Activated T-cell treated with anti-CD3 and anti-CD28 coated beads, Interleukin-2, amount 50 U/mL, for 72 hours (primary cell): ENCODE measurements at places on chromosomes 16 and 17.

DNA sequence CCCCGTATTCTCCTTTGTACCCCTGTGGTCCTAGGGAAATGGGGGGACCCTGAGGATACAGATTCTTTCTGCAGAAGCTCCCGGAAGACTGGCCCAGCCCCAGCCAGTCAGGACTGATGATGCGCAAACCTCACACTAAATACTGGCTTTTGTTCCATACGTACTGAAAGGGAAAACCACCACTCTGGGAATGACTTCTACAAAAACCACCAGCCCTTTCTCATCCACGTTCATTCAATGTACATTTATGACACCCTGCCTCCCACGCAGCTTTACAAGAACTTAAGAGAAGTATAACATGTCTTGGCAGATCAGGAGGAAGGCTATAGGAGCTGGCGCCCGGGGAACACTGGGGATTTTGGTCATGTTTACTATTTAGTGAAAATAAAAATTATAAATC is 70.6 kb downstream of the MARCHF10 start:
- H3K36me3 ChIP-seq: no peaks in the 10 kb centered on the region
- H3K4me1 ChIP-seq: peaks cover 19% of the 10 kb centered on the region
- H3K27ac ChIP-seq: no peak overlapping the region
- peaks cover 54% of the 10 kb centered on the region for H3K27me3 ChIP-seq
- no peak overlapping the region for H3K4me3 ChIP-seq

GRCh38 chr16:87037012-87037411 is 280.2 kb downstream of the C16orf95 start:
- H3K27me3 ChIP-seq: no peaks in the 10 kb centered on the region
- no peaks in the 10 kb centered on the region for H3K36me3 ChIP-seq
- no peak overlapping the region for H3K27ac ChIP-seq
- H3K4me1 ChIP-seq: no peaks in the 10 kb centered on the region

DNA sequence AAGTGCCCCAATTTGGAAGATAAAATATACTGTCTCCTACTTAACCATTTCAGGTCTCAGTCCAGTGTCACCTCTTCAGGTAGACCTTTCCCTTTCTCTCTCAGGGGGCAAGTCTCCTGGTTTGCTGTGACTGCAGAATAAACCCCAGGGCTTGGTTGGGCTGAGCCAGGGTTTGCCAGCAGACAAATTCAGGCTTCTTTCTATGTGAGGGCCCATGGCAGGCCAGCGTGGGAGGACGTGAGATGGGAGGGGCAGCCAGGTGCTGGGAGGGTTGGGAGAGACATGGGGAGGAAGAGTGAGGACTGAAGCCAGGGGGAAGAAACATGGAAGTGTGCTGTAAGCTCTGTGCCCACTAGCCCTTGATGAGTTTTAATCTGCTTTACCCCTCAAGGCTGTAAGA is 163.2 kb downstream of the SPECC1 start:
- no peak overlapping the region for H3K4me3 ChIP-seq
- H3K27ac ChIP-seq: no peak overlapping the region
- no peak for DNase-seq
- H3K36me3 ChIP-seq: no peaks in the 10 kb centered on the region
- no peaks in the 10 kb centered on the region for H3K27me3 ChIP-seq
- no peaks in the 10 kb centered on the region for H3K4me1 ChIP-seq

DNA sequence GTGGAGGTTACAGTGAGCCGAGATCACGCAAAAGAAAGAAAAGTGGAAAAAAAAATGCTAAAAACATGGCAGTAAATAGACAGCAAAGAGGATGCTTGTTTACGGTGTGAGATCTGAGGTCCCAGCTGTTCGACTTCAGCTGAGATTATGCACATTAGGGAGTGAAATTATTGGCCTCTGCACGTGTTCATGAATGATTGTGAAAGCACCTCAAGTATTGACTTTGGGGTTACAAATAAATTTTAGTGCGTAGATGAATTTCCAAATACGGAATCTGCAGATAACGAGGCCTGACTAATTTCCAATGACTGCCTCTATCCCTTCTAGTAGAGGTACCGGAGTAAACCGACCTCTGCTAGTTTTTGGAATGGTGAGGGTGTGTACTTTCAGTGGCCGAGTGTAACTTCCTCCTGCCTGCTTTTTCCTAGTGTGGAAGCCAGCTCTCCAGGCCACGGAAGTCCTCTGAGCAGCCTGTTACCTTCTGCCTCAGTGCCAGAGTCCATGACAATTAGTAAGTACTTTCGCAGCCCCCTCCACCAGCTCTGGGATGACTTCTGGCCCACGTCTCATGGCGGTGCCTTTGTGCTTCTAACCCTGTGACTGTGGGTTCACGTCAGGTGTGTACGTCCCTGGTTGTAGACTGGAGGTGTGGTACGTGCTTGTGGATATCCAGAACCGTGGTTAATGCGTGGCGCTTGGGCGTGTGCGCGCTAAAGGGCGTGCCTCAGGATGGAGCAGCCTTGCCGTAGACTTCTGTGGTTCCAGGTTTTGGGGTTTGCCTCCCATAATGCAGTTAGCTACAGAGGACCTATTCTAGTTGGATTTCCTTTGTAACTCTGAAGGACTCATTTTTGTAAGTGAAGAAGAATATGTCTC is 102.1 kb downstream of the SNX29 start:
- no peak for DNase-seq
- peak overlapping the region; percentile 93 for H3K27ac ChIP-seq
- H3K27me3 ChIP-seq: no peaks in the 10 kb centered on the region
- peaks cover 15% of the 10 kb centered on the region for H3K36me3 ChIP-seq

DNA sequence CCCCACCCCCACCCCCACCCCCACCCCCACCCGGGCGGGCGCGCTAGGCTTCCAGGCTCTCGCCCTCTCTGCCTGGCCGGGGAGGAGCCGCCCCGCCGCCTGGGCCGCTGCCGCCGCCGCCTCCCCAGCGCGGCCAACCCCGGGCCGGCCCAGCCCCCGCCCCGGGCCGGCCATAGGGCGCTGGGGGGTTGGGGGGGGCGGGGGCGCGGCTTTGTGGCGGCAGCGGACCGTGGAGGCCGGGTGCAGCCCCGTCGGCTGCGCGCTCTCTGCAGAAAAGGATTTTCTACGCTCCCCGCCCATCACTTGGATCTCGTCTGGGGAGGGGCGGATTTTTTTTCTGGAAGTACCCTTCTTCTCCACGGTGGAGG is 230.9 kb downstream of the MRTFB start:
- no peak overlapping the region for H3K27ac ChIP-seq
- peak; percentile 37 for DNase-seq
- H3K36me3 ChIP-seq: no peaks in the 10 kb centered on the region
- peak overlapping the region; percentile 87 for H3K4me3 ChIP-seq

GRCh38 chr16:85781156-85781555 is 18.2 kb downstream of the EMC8 start:
- H3K27me3 ChIP-seq: no peaks in the 10 kb centered on the region
- no peak overlapping the region for H3K4me3 ChIP-seq
- H3K36me3 ChIP-seq: peaks cover 5% of the 10 kb centered on the region
- no peak for DNase-seq
- no peak overlapping the region for H3K27ac ChIP-seq

DNA sequence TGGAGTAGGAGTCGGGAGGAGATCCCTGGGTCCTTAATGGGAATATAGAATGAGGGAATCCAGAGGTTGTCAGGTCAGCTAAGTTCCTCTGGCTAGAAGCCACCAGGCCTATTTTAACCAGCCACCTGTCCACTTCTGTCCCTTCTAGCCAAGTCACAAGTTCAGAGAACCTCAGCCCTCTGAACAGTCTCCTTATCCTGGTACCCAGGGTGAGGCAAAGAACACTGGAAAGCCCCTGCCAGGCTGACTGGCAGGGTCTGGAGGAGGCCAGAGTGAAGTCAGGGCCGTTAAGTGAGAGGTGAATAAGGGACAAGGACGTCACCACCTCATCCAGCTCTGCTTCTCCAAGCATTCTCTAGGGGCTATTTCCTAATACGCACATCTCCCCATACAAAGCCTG is 2.7 kb downstream of the CTDNEP1 start:
- no peaks in the 10 kb centered on the region for H3K27me3 ChIP-seq
- peak overlapping the region; percentile 92 for H3K27ac ChIP-seq
- peaks cover 9% of the 10 kb centered on the region for H3K36me3 ChIP-seq
- H3K4me3 ChIP-seq: peak overlapping the region; percentile 93
- no peak for DNase-seq

DNA sequence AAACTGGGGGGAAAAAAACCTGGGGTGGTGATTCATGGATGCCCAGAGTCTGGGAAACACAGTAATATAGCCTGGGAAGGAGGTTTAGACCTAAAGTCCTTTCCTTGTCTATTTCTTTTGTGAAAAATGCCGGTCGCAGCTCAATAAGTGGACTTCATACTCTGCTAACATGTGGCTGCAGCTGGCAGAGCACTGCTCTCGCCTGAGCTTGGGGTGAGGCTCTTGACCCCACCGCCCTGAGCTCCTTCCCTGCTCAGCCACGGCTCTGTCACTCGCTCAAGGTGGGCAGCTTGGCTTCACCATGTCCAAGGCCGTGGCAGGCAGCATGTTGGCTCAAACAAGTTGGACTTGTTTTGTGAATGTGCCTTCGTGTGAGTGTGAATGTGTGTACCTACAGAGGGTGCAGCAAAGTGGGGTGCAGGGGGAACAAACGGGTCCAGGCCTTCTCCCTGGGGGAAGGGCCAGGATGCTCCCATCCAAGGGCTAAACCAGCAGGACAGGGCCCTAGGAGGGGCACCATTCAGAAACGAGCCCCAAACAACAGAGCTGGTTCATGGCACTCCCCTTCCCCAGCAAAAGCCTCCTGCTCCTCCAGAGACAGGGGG is 4.9 kb downstream of the FA2H start:
- no peak overlapping the region for H3K27ac ChIP-seq
- no peak for DNase-seq
- H3K4me3 ChIP-seq: no peak overlapping the region
- peaks cover 7% of the 10 kb centered on the region for H3K4me1 ChIP-seq

- H3K27ac ChIP-seq: peak overlapping the region; percentile 42
- H3K4me1 ChIP-seq: peaks cover 47% of the 10 kb centered on the region
Observed at GRCh38 chr16:75061669-75062068, 54.9 kb downstream of the LDHD start.

DNA sequence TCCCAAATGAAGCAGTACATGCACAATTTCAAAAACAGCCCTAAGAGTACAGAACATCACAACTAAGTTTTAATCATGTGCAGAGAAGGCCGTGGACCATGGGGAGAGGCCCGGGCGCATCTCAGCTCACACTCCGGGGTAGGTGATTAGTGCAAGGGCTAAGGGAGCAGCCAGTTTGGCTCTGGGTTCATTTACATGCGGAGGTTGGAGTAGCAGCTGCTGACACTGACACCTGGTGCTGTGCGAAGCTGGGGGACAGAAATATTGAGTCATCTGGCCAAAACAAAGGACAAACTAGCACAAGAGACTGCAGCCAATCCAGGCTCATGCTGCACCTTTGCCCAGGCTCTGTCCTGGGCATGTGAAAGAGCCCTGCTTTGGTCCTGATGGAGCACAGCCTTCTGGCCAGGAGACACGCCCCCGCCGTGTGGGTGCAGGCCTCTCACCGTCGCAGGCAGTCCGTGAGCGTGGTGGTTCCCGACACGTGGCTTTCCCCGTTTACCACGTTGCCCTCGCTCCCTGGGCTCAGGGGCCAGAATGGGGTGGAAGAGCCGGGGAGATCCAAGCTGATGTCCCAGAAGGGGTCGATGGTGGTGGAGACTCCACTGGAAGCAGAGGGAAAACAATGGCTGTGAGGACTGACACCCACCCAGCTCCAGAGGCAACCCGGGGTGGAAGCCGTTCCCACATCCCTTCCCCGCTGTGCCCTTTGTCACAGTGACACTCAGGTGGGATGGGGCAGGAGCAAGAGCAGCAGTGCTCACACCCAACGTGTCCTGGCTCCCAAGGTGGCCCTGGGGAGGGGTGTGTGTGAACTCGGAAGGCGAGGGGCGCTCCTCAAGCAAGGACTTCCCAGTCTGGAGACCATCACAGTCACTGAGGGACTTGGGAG is 31.9 kb downstream of the USP22 start:
- H3K27me3 ChIP-seq: no peaks in the 10 kb centered on the region
- peaks cover 7% of the 10 kb centered on the region for H3K36me3 ChIP-seq
- no peak overlapping the region for H3K4me3 ChIP-seq
- no peaks in the 10 kb centered on the region for H3K4me1 ChIP-seq
- H3K27ac ChIP-seq: no peak overlapping the region

GRCh38 chr17:81399481-81400153 is 4.4 kb downstream of the BAHCC1 start:
- no peak for DNase-seq
- peaks cover 6% of the 10 kb centered on the region for H3K36me3 ChIP-seq
- H3K4me3 ChIP-seq: peak overlapping the region; percentile 74
- peaks cover 22% of the 10 kb centered on the region for H3K4me1 ChIP-seq

- H3K27me3 ChIP-seq: no peaks in the 10 kb centered on the region
- H3K4me1 ChIP-seq: peaks cover 9% of the 10 kb centered on the region
- H3K4me3 ChIP-seq: no peak overlapping the region
- H3K36me3 ChIP-seq: peaks cover 6% of the 10 kb centered on the region
- H3K27ac ChIP-seq: no peak overlapping the region
Observed at GRCh38 chr17:3977387-3977786, 13.2 kb upstream of the ATP2A3 start.

- no peaks in the 10 kb centered on the region for H3K27me3 ChIP-seq
- no peak for DNase-seq
- H3K36me3 ChIP-seq: peaks cover 7% of the 10 kb centered on the region
- H3K27ac ChIP-seq: no peak overlapping the region
- no peak overlapping the region for H3K4me3 ChIP-seq
Observed at GRCh38 chr16:53597776-53598175, 94.8 kb upstream of the AKTIP start.

GRCh38 chr17:76562734-76563148 is 22.9 kb downstream of the PRCD start:
- peaks cover 86% of the 10 kb centered on the region for H3K4me1 ChIP-seq
- DNase-seq: no peak
- H3K36me3 ChIP-seq: peaks cover 15% of the 10 kb centered on the region
- H3K27me3 ChIP-seq: no peaks in the 10 kb centered on the region
- peak overlapping the region; percentile 37 for H3K4me3 ChIP-seq
- peak overlapping the region; percentile 83 for H3K27ac ChIP-seq

GRCh38 chr17:45393411-45393810 is 39.3 kb downstream of the ARHGAP27 start:
- H3K27ac ChIP-seq: no peak overlapping the region
- peaks cover 5% of the 10 kb centered on the region for H3K36me3 ChIP-seq
- no peak for DNase-seq
- H3K4me3 ChIP-seq: no peak overlapping the region
- peaks cover 22% of the 10 kb centered on the region for H3K4me1 ChIP-seq

GRCh38 chr16:85979605-85980004 is 80.6 kb downstream of the IRF8 start:
- peaks cover 29% of the 10 kb centered on the region for H3K4me1 ChIP-seq
- H3K4me3 ChIP-seq: peak overlapping the region; percentile 16
- H3K27me3 ChIP-seq: peaks cover 32% of the 10 kb centered on the region
- H3K27ac ChIP-seq: no peak overlapping the region
- no peak for DNase-seq

- no peaks in the 10 kb centered on the region for H3K4me1 ChIP-seq
- no peak overlapping the region for H3K4me3 ChIP-seq
- peaks cover 20% of the 10 kb centered on the region for H3K27me3 ChIP-seq
- DNase-seq: no peak
Observed at GRCh38 chr16:87628246-87628923, 26.1 kb downstream of the JPH3 start.

GRCh38 chr16:85103114-85104079 is 8.9 kb downstream of the CIBAR2 start:
- H3K27ac ChIP-seq: no peak overlapping the region
- H3K27me3 ChIP-seq: no peaks in the 10 kb centered on the region
- H3K4me3 ChIP-seq: no peak overlapping the region
- DNase-seq: no peak
